ENCODE measurements at places on chromosomes 7 and 10. TPM values are rescaled to one million over a fixed set of nuclear protein-coding genes. Genes with fewer than 3 reads are reported as not detected.

Gene DBF4
- total RNA-seq = 81.6 TPM

DNA sequence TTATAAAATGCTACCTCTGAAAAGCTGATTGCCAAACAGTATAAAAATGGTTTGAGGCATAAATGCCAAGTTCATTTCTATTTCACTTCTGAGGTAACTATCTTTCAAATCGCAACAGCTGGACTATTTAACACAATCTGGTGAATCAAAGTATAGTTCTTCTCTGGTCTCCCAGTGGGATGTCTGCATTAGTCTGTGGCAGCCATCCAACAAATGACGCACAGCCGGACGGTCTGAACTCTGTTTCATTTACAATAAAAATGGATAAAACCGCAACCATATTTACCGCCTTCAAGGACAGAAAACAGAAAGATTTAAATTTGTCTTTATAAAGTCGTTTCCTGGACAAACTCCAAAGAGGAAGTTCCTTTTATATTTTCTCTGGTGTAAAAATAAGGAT, 41.9 kb downstream of the ENO4 start:
- no peak for DNase-seq

Gene STEAP4
- total RNA-seq = not detected

Gene SH2D4B
- 0.36 TPM for total RNA-seq

GRCh38 chr10:3095373-3096139, 28.2 kb downstream of the PFKP start:
- no peak for DNase-seq

- DNase-seq = no peak
Observed at GRCh38 chr7:77157446-77157845, 35.0 kb downstream of the CCDC146 start.

DNA sequence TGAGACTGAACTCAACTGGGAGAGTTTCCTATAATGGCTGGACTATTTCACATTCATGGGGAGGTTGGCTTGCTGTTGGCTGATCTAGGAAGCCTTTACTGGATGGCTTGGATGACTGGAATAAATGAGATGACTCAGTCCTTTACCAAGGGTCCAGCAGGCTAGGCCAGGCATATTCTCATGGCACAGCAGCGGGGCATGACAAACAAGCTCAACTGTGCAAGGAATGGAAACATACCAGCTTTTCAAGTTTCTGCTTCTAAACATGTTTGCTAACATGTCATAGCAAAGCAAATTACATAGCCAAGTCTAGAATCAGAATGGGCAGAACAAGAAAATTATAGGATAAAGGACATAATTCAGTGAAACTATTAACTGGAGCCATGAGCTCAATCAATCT, 46.8 kb upstream of the CRTAC1 start:
- DNase-seq = no peak

GRCh38 chr7:66315192-66315591, 110.1 kb downstream of the TPST1 start:
- DNase-seq = no peak

DNA sequence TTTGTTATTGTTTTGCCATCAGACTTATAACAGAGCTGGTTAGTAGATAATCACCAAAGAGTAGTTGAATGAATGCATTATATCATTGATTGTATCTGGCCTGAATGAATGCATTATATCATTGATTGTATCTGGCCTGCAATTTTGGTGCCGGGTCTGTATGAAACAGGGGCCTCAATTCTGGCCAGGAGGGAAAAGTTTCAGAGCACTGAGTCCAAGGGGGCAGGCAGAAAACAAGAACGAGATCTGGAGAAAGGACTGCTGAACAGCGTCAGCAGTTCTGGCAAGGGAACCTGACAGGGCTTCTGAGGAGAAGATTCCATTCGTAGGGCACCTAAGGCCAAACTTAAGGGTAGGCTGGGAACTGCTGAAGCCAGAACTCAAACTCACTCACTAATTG, 128.0 kb downstream of the SEMA3C start:
- DNase-seq = no peak

Gene GPR141
- not detected for total RNA-seq

- no peak for DNase-seq
Observed at GRCh38 chr10:60718886-60719285, 59.4 kb upstream of the CDK1 start.

- DNase-seq = no peak
Observed at GRCh38 chr10:28295336-28295735, 7.5 kb downstream of the MPP7 start.

Gene NPY4R2
- total RNA-seq = not detected

GRCh38 chr7:75813084-75813483, 522 bp downstream of the CCL24 start:
- DNase-seq = no peak

Gene PPP1R17
- total RNA-seq = not detected

GRCh38 chr7:138095972-138096935, 20.0 kb downstream of the AKR1D1 start:
- DNase-seq = no peak

GRCh38 chr10:43110338-43111071, 27.7 kb upstream of the CSGALNACT2 start:
- DNase-seq = no peak

Gene IFIT1B
- total RNA-seq = not detected

- no peak for DNase-seq
Observed at GRCh38 chr10:100624298-100624697, 88.6 kb downstream of the HIF1AN start.

GRCh38 chr7:49995681-49996080, 97.4 kb downstream of the ZPBP start:
- no peak for DNase-seq

Gene HOXA1
- total RNA-seq = 0.79 TPM

Gene TMEM176B
- total RNA-seq = not detected

Gene SOSTDC1
- not detected for total RNA-seq

DNA sequence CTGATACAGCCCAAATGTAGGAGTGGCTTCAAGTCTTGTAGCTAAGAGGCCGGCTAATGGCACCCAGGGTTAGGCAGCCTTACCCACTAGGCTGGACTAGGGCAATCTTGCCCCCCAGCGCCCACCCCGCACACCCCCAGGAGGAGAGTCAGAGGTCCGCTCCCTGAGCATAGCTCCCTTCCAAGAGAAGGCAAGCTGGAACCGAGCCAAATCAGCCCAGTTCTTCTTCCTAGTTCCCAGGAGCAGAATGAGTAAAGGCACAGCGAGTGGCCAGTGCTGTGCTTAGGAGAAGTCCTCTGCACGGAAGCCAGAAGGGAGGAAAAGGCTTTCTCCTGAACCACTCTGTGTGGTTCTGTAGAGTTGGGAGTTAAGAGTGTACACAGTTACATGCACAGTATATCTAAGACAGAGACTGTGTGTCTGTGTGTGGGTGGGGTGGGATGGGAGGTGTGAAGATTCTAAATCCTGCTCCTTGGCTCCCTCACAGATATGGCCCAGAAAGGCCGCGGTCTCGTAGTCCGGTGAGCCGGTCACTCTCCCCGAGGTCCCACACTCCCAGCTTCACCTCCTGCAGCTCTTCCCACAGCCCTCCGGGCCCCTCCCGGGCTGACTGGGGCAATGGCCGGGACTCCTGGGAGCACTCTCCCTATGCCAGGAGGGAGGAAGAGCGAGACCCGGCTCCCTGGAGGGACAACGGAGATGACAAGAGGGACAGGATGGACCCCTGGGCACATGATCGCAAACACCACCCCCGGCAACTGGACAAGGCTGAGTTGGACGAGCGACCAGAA, 59.7 kb upstream of the PDCD4 start:
- DNase-seq = no peak

- no peak for DNase-seq
Observed at GRCh38 chr7:135681762-135682161, 19.4 kb downstream of the STMP1 start.

GRCh38 chr10:74558403-74558802, 268.0 kb upstream of the KAT6B start:
- no peak for DNase-seq

GRCh38 chr10:71933651-71934050, 30.5 kb upstream of the CHST3 start:
- DNase-seq = peak; percentile 28

DNA sequence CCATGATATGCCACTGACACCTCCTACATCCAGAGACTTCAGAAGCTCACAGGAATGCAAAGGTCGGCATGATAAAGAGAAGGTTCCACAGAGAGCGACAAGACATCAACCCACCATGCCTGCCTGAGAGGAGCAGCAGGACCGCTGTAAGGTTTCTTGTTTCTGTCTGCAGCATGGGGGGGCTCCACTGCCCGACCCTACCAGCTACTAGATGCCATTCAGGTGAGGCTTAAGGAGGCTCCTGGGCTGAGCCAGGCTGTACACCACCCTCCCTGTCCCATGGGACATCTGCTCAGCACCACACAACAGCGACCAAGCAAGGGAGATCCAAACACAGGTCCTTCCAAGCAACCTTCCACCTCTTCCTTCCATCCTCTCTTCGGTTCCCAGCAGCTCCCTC, 234.6 kb downstream of the TNS3 start:
- no peak for DNase-seq

Gene CCDC201
- not detected for total RNA-seq

GRCh38 chr10:114044247-114045135, 825 bp downstream of the ADRB1 start:
- DNase-seq = peak; percentile 27

- no peak for DNase-seq
Observed at GRCh38 chr10:104273899-104274575, 5.1 kb downstream of the GSTO2 start.

GRCh38 chr10:79156334-79157274, 87.8 kb downstream of the ZMIZ1 start:
- DNase-seq = no peak

DNA sequence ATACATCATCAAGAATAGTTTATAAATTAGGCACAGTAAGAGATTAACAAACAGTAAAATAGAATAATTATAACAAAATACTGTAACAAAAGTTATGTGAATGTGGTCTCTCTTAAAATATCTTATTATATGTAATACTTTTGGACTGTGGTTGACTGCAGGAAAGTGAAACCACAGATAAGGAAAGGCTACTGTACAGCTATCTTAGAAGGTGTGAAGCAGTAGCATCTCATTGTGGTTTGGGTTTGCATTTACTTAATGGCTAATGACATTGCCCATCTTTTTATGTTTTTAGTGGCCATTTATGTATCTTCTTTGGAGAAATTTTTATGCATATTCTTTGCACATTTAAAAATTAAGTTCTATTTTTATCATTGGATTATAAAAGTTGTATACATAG, 296.4 kb upstream of the MAGI2 start:
- no peak for DNase-seq

- no peak for DNase-seq
Observed at GRCh38 chr7:7569615-7570014, 2.9 kb downstream of the MIOS start.

GRCh38 chr7:74612015-74612829, 45.3 kb upstream of the GTF2I start:
- no peak for DNase-seq

All from CD8-positive, alpha-beta T cell (primary cell).